ENCODE measurements at places on chromosomes 4 and X.

DNA sequence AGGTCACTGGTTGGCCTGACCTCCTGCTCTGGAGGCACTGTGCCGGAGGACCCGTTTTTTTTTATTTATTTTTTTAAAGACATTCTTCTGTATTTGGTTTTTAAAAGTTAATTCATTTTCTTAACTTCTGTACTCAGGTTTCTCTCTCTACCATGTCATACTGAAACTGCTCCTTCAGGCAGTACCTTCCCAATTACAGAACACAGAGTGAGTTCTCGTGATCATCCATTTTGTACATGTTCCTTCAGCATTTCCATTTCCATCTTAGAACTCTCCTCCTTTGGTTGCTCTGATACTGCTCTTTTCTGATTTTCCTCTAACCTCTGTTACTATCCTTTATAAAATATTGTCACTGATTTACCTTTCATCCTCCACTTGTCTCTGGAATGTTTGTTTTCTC lies 17.9 kb downstream of the UBE2K start:
- DNase-seq: no peak

DNA sequence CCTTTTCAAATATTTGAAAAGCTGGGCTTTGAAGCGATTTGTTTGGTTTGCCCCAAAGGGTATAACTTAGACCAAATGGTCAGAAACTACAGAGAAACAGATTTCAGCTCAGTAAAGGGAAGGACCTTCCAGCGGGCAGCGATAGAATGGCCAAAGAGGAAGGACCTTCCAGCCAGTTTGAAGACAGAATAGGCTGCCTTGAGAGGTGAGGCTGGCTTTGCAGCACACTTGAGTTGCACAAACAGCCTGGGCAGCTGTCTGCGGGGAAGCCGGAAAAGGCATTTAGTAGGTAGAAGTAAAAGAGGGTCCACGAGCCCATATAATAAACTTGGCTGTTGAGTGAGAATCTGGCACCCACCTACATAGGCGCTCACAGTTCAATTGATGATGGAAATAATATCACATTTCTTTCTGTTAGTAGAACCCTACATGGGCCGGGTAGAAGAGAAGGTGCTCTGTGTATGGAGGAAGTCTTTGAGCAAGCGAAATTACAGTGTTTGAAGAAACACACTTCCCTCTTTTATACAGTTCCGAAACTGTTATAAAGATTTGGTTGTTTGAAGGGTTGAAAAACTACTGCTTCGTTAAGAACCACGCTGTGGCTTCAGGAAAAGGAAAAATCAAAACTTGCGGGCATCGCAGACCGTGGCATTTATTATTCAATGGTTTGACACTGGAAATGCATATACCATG lies 75.0 kb upstream of the SORBS2 start:
- DNase-seq: no peak

DNA sequence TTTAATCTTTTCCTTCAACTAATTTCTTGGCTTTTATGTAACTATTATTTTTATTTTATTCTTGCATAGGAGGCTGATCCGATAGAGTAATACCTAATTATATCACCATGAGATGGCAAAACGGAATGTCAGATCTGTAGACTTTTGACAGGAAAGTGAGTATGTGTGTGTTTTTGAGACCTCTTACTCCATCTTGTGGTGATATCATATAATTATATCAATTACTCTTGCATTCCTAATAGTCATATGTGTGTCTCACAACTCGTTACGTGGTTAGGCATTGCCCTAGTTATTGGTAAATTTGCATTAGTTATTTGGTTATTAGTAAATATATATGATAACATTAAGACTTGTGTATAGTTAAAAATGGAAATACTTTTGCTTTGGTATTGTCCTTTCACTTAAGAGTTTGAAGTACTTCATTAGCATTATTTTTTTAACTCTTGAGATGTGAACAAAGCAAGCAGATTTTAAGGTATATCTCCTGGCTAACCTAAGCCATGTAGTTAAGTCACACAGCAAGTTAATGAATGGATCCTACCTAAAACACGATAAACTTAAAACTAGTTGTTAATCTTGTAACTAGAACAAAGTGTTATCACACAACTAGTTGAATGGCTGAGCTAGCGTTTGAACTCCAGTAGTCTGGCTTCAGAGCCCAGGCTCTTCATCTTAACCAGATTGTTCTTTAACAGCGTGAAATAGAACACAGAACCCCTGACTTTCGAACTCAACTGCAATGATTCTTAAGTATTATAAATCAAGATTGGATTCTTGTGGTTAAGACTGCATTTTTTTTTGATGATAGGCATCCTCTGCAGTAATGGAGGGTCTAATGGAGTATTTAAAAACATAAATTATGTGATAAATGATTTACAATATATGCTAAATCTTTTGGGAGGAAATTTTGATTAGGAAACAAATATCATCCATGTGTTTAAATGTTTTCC lies 67.1 kb downstream of the PGRMC2 start:
- DNase-seq: no peak

DNA sequence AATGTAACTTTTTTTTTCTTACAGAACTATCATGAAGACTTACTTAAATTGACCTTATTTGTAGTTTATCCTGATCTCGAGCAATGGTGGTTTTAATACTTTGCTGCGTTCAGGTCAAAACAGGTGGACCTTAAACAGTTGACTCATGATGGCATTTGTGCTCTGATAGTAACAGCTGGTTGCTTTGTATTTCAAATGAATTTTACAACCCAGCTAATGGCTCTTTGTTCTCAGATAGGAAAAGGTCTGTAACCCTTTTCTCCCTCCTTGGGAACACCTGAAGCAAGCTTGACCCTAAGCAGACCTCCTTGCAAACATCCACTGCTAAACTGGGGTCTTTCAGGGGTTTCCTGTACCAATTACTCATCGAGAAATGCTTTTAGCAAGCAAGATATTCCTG lies 79.2 kb downstream of the F11 start:
- no peak for DNase-seq

GRCh38 chrX:45849261-45849862 lies 648.7 kb upstream of the DIPK2B start:
- no peak for DNase-seq

DNA sequence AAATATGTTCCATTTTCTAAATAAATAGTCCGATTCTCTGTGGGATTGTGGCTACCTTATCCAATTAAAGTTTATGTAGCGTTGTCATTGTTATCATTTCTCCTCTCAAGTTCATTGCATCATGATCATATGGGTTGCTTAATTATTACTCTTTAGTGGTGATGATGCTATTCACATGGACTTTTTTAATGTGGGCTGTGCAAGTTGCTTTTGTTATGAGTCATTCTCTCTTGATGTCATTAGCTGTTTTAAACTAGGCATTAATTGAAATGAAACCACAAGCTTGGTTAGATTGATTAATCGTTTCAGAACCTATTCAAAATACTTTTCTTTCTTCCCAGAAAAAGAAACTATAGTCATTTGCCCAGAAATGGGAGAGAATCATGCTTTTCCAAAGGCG lies 38.2 kb downstream of the NHS start:
- DNase-seq: no peak

GRCh38 chrX:44305921-44306320 lies 37.6 kb downstream of the EFHC2 start:
- no peak for DNase-seq

DNA sequence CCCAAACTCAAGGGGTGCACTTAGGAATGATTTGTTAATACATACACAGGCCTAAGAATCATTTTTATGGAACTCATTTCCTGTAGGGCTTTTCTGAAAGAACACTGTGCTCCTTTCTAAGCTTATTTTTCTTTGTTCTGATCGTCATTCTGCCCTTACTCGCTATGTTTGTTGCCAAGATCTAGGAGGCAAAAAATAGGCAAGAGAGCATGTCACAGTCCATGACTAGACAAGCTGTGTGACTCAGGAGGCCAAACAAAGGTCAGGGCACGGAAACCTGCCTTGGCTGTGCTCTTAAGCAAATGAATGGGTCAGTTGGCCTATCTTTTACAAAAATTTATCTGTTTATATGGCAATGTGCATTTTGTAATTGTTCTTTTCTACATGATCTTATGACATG lies 42.5 kb upstream of the C1GALT1C1 start:
- DNase-seq: no peak

- DNase-seq: no peak
These were observed 56.4 kb upstream of the PDLIM3 start for GRCh38 chr4:185591679-185592141.

DNA sequence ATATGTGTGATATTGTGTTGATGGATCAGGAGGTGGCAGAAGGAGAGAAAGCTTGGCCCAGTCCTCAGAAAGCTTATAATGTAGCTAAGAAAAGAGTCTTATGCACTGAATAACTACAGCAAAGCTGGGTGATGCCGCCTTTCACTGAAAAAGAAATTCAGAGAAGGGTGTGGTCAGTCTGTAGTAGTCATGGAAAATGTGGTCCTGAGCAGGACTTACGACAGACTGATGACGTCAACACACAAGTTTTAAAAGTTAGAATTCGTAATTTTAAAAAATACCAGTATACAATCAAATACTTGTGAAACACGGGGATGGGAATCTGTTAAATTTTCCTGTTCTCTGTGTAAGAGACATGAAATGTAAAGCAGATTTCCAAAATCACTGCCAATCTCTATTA lies 87.0 kb upstream of the RAPGEF2 start:
- DNase-seq: no peak

Measured in T-helper 9 cell (primary cell).